ENCODE measurements at places on chromosomes 1 and 21. TPM values are rescaled to one million over a fixed set of nuclear protein-coding genes. Genes with fewer than 3 reads are reported as not detected.

GRCh38 chr1:45442272-45442671, 48.7 kb downstream of the TESK2 start:
- DNase-seq, result peak; percentile 84

DNA sequence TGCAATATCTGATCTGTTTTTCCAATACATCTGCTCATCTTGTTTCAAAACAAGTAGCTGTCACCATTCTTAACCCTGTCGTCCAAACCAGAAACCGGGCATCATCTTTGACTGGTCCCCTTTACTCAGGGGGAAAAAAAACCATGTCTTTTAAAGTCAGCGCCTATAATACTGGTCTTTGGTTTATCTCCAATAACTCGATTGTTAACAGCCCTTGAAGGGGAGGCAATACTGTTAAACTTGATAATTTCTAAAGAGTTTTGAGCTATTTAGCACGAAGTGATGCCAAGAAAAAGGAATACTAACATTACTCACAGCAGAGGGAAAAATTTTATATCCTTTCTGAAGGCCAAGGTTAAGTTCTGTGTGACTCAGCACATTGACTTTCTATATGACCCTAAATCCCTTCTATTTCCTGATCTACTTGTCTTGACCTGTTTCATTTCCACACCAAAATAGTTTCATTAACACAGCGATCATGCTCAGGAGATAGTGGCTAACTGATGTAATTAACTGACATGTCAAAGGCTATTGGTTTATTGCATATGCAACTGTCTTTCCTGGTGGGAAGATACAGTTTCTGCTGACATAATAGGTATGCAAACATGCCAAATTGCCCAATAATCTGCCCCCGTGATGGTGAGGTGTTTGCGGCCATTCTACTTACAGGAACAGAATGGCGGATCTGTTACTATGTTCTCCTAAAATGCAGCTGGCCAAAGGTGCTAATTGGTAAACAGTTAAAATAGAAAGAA, 59.1 kb downstream of the NFIA start:
- DNase-seq, result no peak

DNA sequence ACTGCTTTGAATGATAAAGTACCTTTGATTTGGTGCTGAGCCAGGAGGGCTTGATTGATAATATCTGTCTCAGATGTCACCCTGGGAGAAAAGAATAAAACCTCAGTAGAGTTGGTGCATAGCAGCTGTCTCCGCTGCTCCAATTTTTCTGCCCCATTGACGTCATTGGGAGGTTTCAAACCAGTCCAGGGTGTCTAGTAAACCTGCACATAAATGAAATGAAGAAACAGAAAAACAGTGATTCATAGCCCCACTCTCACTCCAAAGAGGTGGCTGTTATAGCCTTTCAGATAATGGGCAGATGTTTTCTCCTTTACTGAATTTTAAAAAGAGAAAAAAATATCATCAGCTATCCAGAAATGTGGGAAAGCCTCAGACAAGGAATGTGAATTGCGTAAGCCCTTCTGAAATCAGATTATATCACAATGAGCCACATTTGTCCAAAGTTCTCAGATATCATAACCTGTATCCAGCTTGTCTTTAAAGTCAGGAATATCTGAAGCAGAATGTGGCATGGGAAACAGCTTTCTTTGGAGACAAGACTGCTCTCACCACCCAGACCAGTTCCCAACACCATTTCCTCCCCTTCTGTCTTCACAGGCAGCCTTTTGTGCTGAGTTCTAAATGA, 351.3 kb upstream of the SGIP1 start:
- peak; percentile 95 for DNase-seq

The UBXN10 gene
- total RNA-seq, result 0.08 TPM

GRCh38 chr1:13830616-13831280, 130.8 kb downstream of the PRDM2 start:
- DNase-seq, result no peak

DNA sequence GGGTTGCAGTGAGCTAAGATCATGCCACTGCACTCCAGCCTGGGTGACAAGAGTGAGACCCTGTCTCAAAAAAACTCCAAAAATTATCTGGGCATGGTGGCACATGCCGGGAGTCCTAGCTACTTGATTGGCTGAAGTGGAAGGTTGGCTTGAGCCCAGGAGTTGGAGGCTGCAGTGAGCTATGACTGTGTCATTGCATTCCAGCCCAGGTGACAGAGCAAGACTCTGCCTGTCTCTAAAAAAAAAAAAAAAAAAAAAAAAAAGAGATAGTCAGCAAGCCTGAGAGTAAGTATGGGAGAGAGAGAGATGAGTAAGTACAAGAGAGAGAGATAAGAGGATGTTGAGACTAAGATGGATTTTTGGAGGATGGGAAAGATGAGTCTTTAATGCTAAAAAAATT, 180.8 kb upstream of the CACYBP start:
- no peak for DNase-seq

DNA sequence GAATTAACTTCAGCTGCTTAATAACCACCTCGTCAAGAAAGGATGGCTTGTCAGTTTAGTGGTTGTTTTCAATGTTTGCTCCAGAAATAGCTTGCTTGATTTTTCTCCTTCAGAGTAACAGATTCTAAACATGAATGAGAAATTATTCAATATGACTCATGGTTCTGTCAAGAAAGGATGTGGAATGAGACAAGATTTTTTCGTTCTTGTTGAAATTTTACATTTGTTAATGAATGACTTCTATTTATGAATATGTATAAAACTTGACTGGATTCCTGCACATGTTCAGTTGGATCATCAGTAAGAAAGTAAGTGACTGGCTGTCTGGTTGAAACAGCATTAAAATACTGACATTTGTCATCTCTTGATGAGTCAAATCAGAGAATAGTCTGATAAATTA, 38.3 kb downstream of the IFI44 start:
- DNase-seq, result no peak

GRCh38 chr1:207779008-207779407, 27.2 kb downstream of the CD46 start:
- DNase-seq, result no peak

The IFNLR1 gene
- not detected for total RNA-seq

DNA sequence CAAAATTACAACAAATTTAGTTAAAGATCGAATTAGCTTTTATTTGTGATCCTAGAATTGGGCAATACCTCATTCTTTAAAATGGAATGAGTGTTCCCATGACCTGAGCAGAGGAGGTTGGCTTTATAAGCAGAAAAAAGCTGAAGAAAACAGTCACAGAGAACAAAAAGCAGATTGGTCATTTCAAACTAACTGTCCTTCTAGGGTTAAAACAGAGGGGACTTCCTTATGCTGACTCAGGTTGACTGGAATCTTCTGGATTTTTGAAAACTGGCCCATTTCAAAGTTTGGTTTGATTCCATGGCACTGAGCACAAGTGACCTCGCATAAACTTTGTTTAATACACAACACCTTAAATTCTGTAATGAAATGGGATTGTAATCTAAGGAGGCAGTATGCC, 17.6 kb downstream of the NFASC start:
- no peak for DNase-seq

- DNase-seq, result no peak
Observed at GRCh38 chr1:228095161-228095560, 8.0 kb downstream of the C1orf35 start.

DNA sequence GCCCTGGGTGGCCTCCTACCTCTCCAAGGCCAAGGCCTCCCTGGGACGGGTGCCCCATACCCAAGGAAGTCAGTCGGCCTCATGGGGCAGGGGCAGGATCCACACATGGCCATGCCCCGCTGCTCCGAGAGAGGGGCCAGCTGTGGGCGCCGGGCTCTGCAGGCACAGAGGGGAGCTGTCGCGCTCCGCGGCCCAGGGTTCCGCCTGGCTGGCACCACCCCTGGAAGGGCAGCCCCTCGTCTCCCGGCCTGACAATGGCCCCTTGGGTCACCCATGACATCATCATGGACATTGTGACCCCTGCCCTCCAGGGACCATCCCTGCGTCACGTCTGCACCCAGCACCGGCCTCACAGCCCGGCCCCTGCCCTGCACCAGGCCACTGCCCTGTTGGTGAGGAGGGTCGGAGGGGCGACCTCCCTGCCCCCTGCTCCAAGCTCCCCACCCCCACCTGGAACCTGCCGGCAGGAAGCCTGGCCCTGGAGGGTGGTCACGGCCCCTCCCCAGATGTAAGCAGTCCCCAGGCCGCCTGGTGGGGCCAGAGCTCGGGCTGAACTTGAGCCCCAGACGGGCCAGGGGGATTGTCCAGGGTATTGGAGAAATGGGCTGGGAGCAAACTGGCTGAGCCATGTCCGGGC, 5.8 kb downstream of the TTLL10 start:
- no peak for DNase-seq

DNA sequence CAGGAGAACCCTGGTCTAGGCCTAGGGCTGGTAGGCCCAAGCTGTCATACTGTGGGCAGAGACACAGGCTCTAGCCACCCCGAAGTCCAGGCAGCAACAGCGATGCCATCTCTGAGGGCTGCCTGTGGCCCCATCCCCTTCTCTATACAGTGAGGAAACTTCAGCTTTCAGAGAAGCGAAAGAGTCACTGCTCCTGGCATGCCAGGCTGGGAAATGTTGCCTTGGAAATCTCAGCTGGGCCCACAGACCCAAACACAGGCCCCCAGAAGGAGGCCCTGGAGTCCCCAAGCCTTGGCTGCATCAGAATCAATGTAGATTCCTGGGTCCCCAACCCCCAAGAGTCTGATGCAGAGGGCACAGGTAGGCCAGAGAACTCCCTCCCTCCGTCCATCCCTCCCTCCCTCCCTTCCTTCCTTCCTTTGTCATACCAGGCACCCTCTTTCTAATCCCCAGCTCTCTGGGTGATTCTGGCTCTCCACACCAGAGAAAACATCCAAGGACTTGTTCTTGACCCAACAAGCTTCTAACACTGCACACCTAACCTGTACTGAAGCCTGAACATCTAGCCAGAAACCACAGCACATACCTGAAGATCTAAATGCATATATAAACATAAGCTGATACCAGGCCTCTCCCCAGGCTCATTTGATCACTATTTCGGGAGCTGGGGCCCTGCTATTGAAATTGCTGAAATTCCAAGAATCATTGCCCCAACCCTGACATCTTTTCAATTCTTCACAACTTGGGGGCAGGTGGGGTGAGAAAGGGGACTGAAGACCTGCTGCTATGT, 143.2 kb upstream of the EDN2 start:
- DNase-seq, result no peak

The CRP gene
- total RNA-seq, result not detected

- peak; percentile 57 for DNase-seq
Observed at GRCh38 chr1:184199438-184200085, 148.0 kb downstream of the TSEN15 start.

DNA sequence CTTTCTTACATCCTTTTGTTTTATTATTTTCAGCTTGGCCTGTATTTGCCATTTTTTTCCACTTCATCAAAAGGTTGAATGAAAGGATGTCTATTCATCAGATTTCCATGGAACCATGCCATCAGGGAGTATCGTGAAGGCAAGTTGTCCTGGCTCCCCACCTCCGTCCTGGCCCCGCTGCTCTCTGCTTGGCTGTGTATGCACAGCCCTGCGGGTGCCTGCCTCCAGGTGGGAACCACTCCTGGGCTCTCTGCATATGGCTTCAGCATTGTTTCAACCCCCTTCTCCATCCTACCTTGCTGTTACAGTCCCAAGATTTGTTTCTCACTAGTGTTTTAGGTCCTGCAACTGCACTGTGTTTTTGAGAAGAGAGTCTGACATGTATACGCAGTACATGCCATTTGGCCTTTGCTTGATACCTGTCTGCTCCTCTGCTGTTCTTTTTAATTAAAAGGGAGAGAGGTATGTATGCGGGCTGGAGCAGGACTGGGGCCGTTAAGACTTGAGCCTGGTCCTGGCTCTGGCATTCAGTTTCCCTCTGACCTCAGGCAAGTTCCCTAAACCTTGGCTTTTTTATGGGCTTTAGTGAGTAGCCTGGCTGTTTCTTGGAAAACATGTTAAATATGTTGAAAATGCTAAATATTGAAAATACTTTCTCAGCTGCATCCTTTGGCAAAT, 69.9 kb upstream of the GCLM start:
- no peak for DNase-seq

- DNase-seq, result peak; percentile 65
Observed at GRCh38 chr1:17045634-17046333, 8.0 kb downstream of the SDHB start.

- DNase-seq, result peak; percentile 60
Observed at GRCh38 chr1:17682400-17682799, 72.7 kb upstream of the ACTL8 start.

- no peak for DNase-seq
Observed at GRCh38 chr1:7366955-7367665, 404.0 kb upstream of the VAMP3 start.

DNA sequence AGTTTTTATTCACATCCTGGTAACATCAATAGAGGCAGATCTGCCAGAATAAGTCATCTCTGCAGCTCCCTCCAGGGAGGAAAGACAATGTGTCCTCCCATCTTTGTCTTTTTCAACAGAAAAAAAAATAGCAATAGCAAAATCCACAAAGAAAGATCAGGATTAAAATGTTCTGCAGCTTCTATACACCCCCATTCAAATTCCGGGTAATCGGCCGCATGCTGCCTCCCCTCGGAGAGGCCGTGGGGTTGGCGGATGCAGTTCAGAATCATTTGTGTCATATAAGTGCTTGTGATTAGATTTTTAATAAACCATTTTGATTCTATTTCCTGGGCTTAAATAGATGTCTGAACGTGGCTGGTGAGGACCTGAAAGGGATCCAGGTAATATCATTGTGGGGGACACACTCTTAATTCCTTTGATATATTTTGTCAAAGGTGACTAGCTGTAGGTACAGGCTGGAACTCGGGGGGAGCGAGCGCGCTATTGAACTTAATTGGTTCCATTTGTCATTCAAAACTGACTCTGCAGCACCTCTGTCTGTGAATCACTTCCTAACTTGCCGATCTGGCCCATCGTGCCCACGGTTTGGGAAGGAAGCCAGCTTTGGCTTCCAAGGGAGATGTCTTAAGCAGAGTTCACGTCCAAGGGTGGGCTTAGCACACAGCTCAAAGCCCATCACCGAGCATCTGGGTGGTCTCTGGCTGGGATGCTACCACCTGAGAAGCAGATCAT, 85.6 kb upstream of the ARHGEF16 start:
- DNase-seq, result no peak

The KTI12 gene
- 10.5 TPM for total RNA-seq

- no peak for DNase-seq
Observed at GRCh38 chr1:40241362-40241761, 6.4 kb upstream of the TMCO2 start.

The TLR5 gene
- total RNA-seq, result 0.05 TPM

DNA sequence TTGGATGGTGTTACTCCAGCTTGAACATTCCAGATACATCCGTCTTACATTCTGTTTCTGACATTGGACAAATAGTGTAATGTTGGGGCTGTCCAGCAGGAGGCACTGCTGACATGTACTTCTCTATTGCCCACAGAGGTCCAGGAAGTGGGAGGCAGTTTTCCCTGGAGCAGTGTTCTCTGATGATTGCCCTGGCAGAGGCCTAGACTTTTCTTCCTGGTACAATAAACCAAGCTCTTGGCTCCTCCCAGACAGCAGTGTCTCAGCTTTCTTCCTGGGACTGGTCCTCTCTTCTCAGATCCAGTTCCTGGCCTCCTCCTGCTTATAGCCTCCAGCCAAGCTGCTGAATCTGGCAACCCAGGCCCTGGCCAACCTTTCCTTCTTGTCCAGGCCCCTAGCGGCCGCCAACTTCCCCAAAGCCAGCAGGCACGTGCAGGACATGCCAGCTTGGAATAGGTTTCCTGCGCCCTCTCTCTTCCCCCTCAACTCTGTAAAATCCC, 14.9 kb upstream of the IFNLR1 start:
- peak; percentile 90 for DNase-seq
